RKO (cell line): ENCODE measurements at places on chromosomes 4 and X.

- no peak for DNase-seq
Observed at GRCh38 chr4:145716200-145716599, 36.3 kb downstream of the C4orf51 start.

DNA sequence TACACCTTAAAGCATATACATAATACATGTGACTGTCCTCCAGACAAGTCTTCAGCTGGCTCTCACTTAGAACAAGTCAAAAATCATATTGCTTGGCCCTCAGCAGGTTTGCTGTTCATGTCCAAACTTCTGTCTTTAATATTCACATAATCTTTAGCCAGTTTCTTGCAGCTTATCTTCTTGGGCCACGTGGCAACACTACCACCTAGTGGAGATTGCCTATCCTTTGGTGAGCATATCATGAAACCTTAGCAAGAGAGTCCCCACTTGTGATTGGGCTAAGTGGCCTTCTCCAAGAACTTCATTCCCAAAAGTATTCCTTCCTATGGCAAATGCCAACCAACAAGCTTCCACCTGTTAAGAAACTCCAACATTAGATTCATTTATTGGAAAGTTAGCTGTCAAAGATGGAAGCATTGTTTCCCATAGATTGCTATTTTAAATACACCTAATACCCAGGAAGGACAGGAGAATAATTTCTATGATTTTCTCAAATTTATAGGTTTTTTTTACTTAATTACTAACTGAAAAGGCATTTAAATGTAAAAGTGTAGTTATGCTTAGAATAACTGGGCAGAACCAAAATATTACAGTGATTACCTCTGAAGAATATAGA lies 231.9 kb upstream of the INTU start:
- DNase-seq: peak; percentile 82

GRCh38 chr4:4182835-4183568 lies 43.7 kb downstream of the OTOP1 start:
- DNase-seq: no peak

- no peak for DNase-seq
Observed at GRCh38 chr4:126018274-126018673, 703.5 kb downstream of the FAT4 start.

DNA sequence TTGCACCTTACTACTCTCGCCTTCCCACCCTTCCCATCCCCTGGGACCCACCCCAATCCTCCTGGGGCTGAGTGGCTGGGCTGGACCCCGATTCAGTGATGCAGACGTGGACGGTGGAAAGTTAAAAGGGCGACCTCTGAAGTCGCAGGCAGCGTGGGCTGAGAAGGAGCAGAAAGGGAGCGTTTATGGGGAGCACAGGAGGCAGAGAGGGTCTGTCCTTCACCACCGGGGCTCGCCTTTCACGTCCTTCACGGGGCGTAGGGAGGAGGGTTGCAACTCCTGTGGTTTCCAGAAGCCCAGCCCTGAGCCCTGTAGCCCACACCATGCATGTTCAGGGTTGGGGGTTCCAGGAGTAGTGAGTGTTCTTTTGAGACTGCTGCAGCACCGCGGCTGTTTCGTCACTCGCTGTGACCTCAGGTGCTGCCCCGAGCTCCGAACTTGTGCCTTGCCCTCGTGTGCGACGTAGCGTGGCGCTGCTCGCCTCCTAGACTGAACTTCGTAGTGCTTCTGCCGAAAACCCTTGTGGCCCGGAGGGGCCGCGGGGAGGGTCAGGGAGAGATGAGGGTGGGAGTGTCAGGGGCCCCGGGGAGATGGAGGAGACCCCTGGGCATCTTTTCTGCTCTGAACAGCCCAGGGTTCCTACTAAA lies 1.6 kb downstream of the NHS start:
- no peak for DNase-seq

- DNase-seq: no peak
Observed at GRCh38 chr4:185398618-185399017, 2.0 kb downstream of the ANKRD37 start.
